ENCODE measurements at places on chromosomes 12 and 14.

DNA sequence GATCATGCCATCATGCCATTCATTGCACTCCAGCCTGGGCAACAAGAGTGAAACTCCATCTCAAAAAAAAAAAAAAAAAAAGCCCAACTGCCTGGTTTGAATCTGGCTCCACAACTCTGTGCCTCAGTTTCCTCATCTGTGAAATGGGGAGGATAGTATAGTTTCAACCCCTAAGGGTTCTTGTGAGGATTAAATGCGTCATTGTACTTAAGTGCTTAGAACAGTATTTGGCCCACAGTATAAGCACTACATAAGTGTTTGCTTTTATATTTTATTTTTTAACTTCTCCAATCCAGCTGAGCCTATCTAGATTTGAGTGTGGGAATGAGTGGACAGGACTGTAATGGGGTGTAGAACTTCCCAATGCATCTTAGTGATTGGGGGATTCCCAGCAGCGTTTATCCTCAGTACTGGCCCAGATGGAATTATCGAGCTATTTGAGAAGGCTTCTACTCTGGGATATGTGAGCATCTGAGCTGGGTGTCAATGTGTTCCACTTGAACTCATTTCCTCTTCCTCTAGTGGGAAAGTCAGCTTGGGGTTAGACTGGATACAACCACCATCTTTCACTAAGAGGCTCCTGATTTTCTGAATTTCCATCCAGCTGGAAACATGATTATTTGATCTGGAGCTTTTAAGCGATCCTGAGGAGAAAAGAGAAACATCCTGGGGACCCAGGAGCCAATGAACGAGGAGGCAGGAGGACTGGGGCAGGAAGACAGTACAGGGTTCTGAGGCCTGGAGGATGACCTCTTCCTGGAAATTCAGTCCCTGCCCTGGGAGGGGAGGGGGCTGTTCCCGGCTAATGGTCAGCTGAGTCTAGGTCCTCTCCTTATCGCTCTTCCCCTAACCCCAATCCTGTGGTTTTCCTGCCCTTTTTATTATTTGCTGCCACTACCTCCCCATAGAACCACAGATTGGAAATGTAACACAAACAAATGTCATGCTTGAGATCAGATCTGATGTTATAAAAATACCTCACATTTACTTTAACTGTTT lies 9.3 kb upstream of the ESPL1 start:
- DNase-seq, result peak; percentile 20

DNA sequence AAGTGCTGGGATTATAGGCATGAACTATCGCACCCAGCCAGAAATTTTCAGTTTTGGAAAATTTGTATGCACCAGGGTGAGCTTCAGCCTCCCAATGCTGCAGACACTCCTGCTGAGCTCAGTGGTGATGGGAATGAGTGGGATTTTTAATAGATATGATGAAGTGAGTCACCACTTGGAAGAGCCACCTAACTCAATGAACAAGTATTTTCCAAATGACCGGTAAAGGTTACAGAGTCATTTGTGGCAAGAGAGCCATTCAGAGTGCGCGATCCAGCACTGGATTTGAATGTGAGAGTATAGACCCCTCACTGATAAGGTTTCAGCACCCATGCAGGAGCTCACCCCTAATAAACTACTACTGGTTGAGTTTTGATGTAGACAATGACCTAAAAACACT lies 100.7 kb downstream of the PPP2R5C start:
- DNase-seq, result no peak

- DNase-seq, result no peak
Observed at GRCh38 chr12:44748950-44749468, 127.1 kb downstream of the NELL2 start.

DNA sequence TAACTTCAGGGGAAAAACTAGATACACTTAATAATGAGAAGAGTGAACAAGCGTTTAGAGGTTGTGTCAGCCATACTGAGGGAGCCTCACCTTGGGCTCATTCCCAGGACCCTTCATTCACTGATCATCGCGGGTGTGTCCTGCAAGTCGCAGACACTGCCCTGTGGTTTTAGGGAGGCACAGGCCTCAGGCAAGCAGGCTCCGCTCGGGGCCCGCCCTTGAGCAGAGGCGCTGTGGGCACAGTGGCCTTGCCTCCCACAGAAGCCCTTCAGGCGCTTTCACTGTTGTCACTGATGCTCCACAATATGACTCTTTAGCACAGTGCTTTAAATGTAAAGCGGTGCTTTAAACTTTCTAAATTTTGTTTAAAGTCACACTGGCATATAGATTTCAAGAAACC lies 67.4 kb downstream of the DDX51 start:
- DNase-seq, result no peak

DNA sequence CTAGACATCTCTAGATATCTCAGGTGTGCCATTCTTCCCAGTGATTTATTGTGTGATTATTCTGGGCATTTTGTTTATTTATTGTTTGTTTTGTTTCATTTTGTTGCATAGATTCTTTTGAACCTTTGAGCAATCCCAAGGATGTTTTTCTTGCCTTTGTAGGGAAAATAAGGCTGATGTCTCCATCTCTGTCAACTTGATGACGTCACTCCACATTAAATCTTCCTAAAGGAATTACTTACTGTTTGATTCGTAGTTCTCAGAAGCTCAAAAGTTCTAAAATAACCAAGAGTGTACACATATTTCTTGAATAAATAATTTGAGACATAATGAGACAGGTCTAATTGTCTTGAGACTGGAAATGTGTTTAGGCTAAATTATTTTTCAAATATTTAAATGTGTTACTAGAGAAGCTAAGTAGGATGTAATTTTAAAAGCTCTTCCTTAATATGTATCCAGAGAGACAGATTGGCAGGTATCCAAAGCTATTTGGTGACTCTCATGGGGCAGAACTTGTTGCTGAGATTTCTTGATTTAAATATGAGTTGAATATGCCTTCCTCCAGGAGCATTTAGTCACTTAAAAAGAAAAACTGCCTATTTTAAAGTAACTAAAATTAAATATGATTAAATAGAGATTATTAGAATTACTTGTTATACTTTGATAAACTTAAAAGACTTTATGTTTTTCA lies 128.7 kb downstream of the CNTN1 start:
- no peak for DNase-seq

GRCh38 chr12:121413917-121414316 lies 14.0 kb downstream of the RNF34 start:
- no peak for DNase-seq

- DNase-seq, result no peak
Observed at GRCh38 chr12:51124504-51124903, 41.1 kb upstream of the CSRNP2 start.

- DNase-seq, result no peak
Observed at GRCh38 chr12:121673013-121673511, 3.6 kb upstream of the MORN3 start.

- DNase-seq, result no peak
Observed at GRCh38 chr12:38883629-38884134, 21.7 kb downstream of the CPNE8 start.

- DNase-seq, result no peak
Observed at GRCh38 chr12:48586361-48586760, 16.5 kb upstream of the LALBA start.

DNA sequence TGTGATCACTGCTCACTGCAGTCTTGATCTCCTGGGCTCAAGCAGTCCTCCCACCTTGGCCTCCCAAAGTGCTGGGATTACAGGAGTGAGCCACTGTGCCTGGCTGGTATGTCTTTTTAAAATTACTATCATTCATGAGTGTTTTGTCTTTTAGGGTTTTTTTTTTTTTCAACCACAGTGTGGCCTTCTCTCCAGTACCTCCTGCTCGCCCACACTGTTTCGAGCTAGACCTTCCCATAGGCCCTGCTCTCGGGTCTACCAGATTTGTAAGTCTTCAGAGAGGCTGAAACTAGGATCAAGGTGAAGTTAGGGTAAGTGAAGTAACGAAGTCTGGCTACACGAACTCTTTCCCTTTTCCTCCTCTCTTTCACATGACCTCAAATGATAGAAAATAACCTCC lies 1.5 kb downstream of the BIN2 start:
- DNase-seq, result no peak

- peak; percentile 58 for DNase-seq
Observed at GRCh38 chr12:76680940-76681339, 83.0 kb upstream of the ZDHHC17 start.

GRCh38 chr14:77097006-77097699 lies 905 bp upstream of the CIPC start:
- DNase-seq, result peak; percentile 57

DNA sequence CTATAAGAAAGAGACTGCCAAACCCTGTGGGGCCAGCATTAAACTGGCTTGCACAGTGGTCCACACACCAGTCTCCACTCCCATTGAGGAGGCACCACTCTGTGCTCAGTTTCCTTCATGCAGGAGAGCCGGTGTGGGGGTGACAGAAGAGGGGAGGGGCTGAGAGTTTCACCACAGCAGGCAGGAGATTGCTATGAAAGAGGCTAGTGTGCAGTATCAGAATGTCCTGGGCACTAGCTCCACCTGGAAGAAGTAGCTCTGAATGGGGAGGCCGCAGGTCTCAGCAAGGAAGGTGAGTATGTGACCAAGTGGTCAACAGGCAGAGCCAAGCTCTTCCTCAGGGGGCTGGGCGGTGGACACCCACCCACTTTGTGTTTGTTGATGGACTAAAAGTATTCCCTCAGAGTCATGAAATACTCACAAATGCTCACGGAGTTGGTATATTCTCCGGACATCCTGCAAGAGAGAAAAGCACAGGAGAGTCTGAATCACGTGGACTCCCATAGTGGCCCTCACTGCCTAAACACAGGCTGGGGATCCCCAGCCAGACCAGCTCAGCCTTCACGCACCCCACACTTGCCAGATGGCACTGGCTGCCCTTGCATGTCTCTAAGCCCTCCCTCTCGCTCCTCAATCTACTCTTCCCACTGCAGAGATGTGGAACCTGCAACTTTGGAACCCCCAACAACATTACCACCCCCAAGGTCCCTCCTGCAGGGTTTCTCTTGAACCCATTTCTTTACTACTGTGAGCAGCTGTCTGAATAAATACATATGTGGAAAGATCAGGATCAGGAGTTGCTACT lies 7.8 kb upstream of the KRT72 start:
- no peak for DNase-seq
